ENCODE measurements at places on chromosomes 1 and 21.
A peak's percentile ranks its signal among the peaks of the same experiment; 100 is the strongest.

DNA sequence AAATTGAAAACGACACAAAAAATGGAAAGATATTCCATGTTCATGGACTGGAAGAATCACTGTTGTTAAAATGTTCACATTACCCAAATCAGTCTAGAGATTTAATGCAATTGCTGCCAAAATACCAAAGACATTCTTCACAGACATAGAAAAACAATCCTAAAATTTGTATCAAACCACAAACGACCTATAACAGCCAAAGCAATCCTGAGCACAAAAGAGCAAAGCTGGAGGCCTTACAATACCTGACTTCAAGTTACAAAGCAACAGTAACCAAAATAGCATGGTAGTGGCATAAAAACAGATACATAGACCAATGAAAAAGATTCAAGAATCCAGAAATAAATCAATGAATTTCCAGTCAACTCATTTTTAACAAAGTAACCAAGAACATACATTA lies 1077.3 kb downstream of the KCNT2 start:
- H3K4me3 ChIP-seq: no peak overlapping the region
- H3K4me1 ChIP-seq: no peaks in the 10 kb centered on the region
- no peak for DNase-seq

DNA sequence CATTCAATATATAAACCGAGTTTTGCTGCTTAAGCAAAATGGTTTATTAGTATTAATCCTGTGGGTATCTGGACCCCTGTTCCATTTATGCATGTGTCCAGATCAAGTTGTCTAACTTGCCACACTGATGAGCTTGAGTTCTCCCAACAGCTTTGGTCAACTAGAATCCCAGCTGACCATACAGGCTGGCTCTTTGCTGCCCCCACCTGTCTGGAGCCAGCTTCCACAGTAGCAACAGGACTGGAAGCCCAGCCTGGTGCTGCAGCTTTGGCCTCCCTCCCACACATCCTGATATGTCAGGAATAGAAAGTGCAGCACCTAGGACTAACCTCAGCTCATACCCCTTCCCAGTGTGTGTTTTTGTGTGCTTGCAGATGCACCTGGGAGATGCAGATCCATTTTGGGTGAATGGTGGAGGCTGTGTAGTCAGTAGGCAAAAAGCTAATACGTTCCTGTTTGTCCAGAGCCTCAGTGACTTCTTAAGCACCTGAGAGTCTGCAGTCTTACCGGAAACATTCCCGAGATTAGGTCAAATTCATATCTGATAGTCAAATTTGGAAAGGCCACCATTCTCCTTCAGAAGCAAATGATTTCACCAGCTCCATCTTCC lies 40.9 kb upstream of the BEND5 start:
- no peak overlapping the region for H3K4me3 ChIP-seq
- H3K27me3 ChIP-seq: no peaks in the 10 kb centered on the region
- no peak overlapping the region for H3K27ac ChIP-seq
- no peaks in the 10 kb centered on the region for H3K36me3 ChIP-seq
- peak; percentile 80 for DNase-seq
- H3K4me1 ChIP-seq: no peaks in the 10 kb centered on the region

DNA sequence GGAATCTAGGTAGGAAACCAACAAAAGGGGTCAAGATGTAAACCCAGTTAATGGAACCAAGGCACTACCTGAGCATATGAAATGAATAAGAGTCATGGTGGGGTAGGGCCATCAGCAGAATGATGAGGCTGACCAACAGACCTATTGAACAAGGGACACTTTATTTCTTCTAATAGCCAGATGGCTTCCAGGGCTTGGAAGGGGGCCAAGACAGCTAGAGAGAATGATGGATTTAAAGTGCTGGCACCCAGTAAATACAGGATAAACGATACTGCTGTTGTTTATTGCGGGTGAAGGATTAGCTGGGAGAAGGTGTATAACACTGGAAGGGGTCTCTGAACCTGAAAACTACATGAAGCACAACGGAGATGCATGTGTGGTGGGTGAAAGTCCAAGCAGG lies 15.6 kb downstream of the DDAH1 start:
- no peaks in the 10 kb centered on the region for H3K36me3 ChIP-seq
- no peak overlapping the region for H3K27ac ChIP-seq
- H3K4me1 ChIP-seq: peaks cover 13% of the 10 kb centered on the region

DNA sequence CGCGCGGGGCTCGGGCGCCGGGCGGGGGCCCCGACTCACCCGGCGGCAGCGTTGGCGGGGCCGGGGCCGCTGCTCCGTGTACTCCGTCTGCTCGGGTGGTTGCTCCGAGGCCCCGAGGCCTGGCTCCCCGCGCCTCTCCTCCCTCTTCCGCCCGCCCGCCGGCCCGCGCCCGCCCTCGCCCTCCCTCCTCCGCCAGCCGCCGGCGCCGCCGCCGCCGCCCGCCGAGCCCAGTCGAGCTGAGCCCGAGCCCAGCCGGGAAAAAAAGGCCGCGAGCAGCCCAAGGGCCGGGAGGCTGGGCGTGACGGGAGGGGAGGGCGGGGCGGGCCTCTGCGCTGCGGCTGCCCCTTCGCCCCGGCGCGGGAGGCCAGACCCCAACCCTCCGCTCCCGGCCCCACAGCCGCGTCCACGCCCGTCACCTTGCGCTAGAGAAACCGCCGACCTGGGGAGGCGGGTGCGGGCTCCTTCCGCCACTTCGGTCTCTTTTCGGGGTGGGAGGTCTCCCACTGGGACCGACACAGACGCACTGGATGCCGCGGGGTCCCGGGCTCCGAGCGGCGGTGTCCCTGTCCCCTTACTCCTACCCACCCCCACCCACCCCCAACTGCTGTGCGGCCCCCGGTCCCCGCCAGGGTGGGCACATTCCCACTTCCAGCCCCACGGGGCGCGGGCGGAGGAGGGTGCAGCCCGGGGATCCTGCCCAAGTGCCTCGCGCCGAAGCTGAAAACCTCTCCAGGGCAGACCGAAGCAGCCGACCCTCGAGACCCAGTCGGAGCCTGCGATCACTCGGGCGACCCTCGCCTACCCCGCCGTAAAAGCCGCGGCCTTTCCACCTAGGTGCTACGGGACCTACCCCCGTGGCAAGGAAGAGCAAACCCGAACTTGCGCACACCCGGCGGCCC lies at the start of gene CERS2:
TSS of gene CERS2 (minus strand) at position 256 of the 899 bp plus-strand sequence. CDS start 5,745 bp downstream, outside the sequence.
- H3K36me3 ChIP-seq: peaks cover 4% of the 10 kb centered on the region
- no peaks in the 10 kb centered on the region for H3K27me3 ChIP-seq
- H3K4me3 ChIP-seq: peak within 1 kb of the TSS; percentile 86
- H3K27ac ChIP-seq: no peak within 1 kb of the TSS
- H3K4me1 ChIP-seq: peaks cover 19% of the 10 kb centered on the region
- DNase-seq: peak; percentile 64

DNA sequence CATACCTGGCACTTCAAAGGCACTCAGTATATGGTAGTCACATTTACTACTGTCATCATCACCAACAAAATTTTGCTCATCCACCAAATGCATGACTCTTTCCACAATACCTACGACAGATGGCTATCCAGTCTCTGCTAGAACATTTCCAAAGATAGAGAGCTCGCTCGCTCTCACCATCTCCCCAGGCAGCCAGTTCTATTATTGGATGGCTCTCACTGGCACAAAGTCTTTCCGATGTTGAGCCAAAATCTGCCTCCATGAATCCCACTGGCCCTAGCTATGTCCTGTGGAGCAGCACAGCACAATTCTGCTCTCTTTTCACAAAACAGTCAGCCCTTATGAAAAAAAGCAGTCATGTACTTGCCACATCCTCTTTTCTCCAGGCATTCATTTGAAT lies 102.1 kb downstream of the DAB1 start:
- H3K4me1 ChIP-seq: no peaks in the 10 kb centered on the region
- DNase-seq: no peak
- H3K27ac ChIP-seq: no peak overlapping the region
- H3K4me3 ChIP-seq: no peak overlapping the region
- H3K36me3 ChIP-seq: peaks cover 7% of the 10 kb centered on the region

DNA sequence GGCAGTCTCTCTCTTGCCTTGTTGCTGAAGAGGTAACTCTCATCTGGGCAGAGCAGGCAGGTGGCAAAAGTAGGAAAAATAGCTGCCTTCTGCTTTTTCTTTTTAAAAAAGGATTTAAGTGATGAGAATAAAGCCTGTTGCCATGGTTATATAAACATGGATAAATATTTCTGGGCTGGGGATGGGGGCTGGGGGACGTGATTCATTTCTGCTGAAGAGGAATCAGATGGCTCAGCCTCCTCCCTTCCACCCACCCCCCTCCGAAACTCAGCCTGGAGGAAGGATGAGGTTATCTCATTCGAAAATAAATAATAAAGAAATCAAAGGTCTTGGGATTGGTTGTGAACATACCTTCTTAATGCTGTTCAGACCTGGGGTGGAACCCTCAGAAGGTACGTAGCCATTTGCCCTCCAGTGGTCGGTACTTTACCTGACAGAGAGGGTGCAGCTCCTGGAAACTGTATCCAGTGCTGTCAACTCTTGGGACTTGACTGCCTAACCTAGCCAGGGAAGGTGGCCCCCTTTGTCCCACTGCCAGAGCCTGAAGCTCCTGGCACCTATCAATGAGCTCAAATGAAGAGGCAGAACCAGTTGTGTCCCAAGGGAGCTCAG lies 3.8 kb upstream of the INKA2 start:
- H3K4me1 ChIP-seq: peaks cover 5% of the 10 kb centered on the region
- H3K27ac ChIP-seq: no peak overlapping the region
- no peaks in the 10 kb centered on the region for H3K27me3 ChIP-seq
- H3K4me3 ChIP-seq: no peak overlapping the region
- no peak for DNase-seq
- H3K36me3 ChIP-seq: no peaks in the 10 kb centered on the region

- peaks cover 17% of the 10 kb centered on the region for H3K36me3 ChIP-seq
- H3K4me3 ChIP-seq: no peak overlapping the region
- no peak overlapping the region for H3K27ac ChIP-seq
Observed at GRCh38 chr1:167602840-167603239, 27.2 kb upstream of the RCSD1 start.

- no peaks in the 10 kb centered on the region for H3K27me3 ChIP-seq
- H3K27ac ChIP-seq: no peak overlapping the region
- no peaks in the 10 kb centered on the region for H3K36me3 ChIP-seq
- DNase-seq: no peak
- peak overlapping the region; percentile 71 for H3K4me3 ChIP-seq
Observed at GRCh38 chr1:158998781-158999161, 10.9 kb upstream of the IFI16 start.

DNA sequence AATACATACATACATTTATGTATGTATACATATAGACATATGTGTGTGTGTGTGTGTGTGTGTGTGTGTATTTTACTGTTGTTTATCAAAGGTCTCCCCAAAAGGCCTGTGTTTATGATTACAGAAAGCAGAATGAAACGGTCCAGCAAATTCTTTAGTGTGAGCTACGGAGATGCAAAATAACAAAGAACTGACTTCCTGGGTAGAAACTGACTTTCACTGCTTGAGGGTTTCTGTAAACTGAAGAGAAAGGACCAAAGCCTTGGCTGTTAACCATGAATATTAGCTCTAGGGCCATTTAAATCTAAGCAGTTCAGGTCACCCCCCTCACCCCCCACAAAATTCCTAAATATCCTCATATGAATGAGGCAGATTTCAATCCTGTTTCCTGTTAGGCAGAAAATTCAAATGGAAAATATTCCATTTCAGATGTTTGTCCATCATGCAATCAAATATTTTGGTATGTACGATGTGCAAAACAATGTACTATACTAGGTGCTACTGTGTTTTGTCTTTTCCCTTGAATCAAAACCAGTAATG lies 213.2 kb downstream of the TGFB2 start:
- DNase-seq: no peak
- H3K4me3 ChIP-seq: no peak overlapping the region
- H3K36me3 ChIP-seq: no peaks in the 10 kb centered on the region
- H3K27me3 ChIP-seq: no peaks in the 10 kb centered on the region
- H3K27ac ChIP-seq: no peak overlapping the region
- H3K4me1 ChIP-seq: peaks cover 3% of the 10 kb centered on the region

DNA sequence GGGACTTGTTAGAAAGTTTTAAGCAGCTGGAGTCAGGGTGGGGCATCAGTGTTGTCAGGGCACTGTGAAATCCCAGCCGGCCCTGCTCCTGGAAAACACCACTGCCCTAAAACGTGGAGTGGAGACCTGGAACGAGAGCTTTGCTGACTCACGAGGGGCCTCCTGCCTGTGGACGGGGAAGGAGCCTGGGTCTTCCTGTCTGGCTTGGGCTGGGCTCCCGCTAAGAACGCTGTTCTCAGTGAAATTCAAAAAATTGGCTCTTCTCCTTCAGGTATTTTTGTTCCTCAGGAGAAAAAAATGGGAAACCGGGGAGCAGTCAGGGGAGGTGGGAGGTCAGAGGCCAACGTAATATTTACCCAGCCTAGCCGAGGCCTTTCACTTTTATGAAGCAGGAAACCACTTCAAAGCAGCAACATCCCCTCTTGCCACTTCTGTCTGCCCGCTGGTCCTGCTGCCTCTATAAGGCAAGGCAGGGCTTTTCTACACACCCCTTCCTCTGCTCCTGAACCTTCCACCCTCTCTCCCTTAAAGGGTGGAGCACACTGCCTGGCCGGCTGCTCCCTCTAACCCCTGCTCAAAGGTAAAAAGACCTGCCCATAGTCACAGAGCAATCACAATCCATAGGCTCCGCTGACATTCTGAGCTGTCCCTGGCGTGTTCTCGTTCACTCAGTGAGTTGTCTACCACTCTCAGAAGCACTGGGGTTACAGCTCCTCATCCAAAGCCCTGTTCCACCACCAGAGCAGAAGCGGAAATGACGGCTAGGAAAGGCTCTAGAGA lies 8.0 kb downstream of the PLXNA2 start:
- H3K4me3 ChIP-seq: peak overlapping the region; percentile 13
- no peak for DNase-seq
- no peaks in the 10 kb centered on the region for H3K36me3 ChIP-seq
- peaks cover 5% of the 10 kb centered on the region for H3K27me3 ChIP-seq

GRCh38 chr1:38727684-38728584 lies 131.6 kb downstream of the RRAGC start:
- no peaks in the 10 kb centered on the region for H3K27me3 ChIP-seq
- H3K36me3 ChIP-seq: peaks cover 1% of the 10 kb centered on the region
- H3K27ac ChIP-seq: no peak overlapping the region
- H3K4me3 ChIP-seq: peak overlapping the region; percentile 64
- peak; percentile 38 for DNase-seq

- H3K4me1 ChIP-seq: no peaks in the 10 kb centered on the region
- DNase-seq: no peak
- no peak overlapping the region for H3K4me3 ChIP-seq
- no peaks in the 10 kb centered on the region for H3K36me3 ChIP-seq
- H3K27ac ChIP-seq: no peak overlapping the region
Observed at GRCh38 chr21:17732306-17732705, 86.8 kb downstream of the C21orf91 start.

DNA sequence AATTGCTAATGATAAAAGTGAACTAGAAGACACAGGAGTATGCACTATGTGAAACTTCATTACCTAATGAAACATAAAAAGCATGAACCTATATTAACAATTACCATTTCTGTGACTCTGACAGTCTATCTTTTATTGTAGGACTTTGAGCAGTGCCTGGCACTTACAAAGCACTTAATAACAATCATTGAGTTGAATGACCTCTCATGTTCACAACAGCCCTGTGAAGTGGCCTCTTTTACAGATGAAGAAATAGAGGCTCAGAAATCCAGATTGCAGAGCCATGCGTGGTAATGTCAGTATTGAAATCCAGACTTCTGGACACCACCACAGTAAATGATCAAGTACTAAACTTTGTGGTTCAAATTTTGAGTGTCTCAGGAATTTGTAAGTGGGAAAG lies 326.4 kb downstream of the NTNG1 start:
- no peaks in the 10 kb centered on the region for H3K4me1 ChIP-seq
- no peaks in the 10 kb centered on the region for H3K36me3 ChIP-seq
- DNase-seq: no peak
- no peaks in the 10 kb centered on the region for H3K27me3 ChIP-seq

- peak overlapping the region; percentile 100 for H3K4me3 ChIP-seq
- peak overlapping the region; percentile 19 for H3K27ac ChIP-seq
- H3K4me1 ChIP-seq: no peaks in the 10 kb centered on the region
- H3K36me3 ChIP-seq: peaks cover 54% of the 10 kb centered on the region
- no peak for DNase-seq
Observed at GRCh38 chr1:52057255-52057654, 1.2 kb downstream of the BTF3L4 start.

All from H9 (cell line).